Sciatic nerve (tissue), 2 donors: ENCODE measurements at places on chromosomes 2 and 18.

DNA sequence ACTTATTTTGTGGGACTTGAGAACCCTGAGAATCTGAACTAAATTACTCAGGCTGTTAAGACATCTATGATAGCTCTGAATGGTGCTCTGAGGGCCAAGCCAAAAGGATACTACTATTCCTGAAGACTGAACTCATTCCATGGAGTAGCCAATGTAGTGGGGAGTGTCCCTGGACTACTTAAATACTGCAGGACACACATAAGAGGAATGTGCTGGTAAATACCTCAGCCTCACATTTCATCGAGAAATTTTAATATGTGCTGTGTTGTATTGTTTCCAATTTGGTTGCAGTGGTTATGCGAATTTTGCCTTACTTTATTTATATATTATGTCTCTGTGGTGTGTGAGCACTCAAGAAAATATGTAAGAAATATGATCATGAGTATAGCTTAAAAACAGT is 264.4 kb upstream of the FIGN start:
- no peak for DNase-seq

DNA sequence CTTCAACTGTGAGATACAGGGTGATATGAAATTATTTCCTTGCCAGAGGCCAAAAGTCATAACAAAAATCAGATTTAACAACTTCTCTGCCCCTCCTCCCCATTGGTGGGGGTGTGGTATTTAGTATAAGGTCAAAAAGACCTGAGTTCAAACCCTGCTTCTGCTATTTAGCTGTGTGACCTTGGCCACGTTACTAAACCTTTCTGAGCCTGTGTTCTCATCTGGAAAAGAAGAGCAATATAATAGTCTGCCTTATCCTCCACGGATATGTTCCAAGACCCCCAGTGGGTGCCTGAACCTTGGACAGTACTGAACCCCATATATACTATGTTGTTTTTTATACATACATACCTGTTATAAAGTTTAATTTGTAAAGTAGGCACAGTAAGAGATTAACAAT is 3.7 kb downstream of the CDC42EP3 start:
- no peak for DNase-seq

- DNase-seq = no peak
Measured at GRCh38 chr2:236685361-236685760, 115.7 kb downstream of the ACKR3 start.

GRCh38 chr2:75066121-75066902 is 107.9 kb downstream of the POLE4 start:
- no peak for DNase-seq

- no peak for DNase-seq
Measured at GRCh38 chr2:101736861-101737291, 39.4 kb downstream of the MAP4K4 start.

GRCh38 chr18:46574000-46574742 is 82.8 kb downstream of the LOXHD1 start:
- no peak for DNase-seq

DNA sequence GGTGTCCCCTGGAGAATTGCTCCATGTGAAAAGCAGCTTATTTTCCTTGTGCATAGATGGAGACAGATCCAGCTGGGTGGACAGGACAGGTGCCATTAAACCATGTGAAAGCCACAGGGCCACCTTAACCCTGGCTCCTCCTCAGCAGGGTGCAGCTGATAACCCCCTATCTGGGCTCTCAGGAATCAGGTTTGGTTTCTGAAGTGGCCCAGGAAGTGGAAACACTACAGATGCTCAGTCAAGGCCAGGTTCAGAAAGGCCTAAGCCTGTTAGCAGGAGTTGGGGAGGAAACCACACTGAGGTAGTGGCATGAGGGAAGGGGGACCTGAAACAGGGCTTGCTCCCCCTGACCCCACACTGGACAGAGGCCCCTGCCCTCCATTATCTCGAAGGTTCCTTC is 217.0 kb downstream of the SPP2 start:
- DNase-seq = no peak

GRCh38 chr2:194100201-194100600 is 1556.8 kb upstream of the SLC39A10 start:
- no peak for DNase-seq

DNA sequence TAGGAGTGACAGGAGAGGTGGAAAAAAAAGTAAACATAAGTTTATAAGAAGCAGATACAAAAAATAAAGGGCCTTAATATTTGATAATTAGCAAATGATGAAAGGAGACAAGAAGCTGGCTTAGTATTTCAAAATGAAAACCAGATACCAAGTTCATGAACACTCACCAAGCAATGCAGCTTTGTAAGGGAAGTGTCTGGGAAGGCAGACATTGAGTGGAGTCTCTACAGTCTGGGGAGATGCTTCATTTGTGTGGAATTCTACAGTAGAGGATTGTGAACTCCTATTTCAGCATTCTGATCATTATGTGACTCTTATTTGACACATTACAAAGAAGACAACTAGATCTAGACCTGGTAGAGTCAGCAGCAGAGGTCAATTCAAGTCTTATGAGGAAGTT is 1072.7 kb downstream of the DSC3 start:
- DNase-seq = no peak

- DNase-seq = no peak
Measured at GRCh38 chr2:108621087-108621559, 86.9 kb downstream of the LIMS1 start.

- DNase-seq = no peak
Measured at GRCh38 chr2:37276291-37276690, 44.8 kb downstream of the NDUFAF7 start.
